ENCODE measurements at places on chromosomes 6 and 20.

DNA sequence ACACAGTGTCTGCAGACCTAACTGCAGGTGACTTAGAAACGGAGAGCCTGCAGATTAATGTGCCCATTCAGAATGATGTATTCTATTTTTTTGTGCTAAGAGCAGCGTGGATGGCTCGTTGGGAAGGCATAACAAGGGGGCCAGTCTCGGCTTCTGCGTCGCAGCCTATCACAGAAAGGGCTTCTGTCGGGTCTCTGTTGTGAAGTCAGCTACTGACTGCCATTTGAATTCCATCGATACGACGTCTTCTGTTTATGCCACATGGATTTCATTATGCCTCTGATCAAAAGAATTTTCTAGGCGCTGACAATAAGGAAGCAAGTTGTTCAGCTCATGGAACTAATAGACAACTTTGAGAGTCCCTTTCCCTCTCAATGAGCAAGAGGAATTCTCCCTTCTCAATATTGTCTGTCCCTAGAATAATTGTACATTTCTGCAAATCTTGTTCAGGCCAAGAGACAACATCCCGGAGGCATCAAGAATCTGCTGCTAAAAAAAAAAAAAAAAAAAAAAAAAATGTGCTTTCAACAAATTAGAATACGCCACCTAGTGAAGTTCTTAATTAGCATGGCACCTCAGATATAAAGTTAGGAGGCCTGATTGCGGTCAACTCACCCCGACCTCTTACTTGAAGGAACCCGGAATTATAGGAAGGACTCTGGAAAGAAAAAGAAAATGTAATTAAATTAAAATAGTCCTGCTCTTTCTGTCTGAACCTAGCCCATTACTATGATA, 223.9 kb downstream of the TSHZ2 start:
- DNase-seq = no peak

GRCh38 chr6:63930848-63931247, 295.2 kb downstream of the PHF3 start:
- DNase-seq = no peak

GRCh38 chr6:32047539-32047854, 9.3 kb downstream of the CYP21A2 start:
- no peak for DNase-seq

DNA sequence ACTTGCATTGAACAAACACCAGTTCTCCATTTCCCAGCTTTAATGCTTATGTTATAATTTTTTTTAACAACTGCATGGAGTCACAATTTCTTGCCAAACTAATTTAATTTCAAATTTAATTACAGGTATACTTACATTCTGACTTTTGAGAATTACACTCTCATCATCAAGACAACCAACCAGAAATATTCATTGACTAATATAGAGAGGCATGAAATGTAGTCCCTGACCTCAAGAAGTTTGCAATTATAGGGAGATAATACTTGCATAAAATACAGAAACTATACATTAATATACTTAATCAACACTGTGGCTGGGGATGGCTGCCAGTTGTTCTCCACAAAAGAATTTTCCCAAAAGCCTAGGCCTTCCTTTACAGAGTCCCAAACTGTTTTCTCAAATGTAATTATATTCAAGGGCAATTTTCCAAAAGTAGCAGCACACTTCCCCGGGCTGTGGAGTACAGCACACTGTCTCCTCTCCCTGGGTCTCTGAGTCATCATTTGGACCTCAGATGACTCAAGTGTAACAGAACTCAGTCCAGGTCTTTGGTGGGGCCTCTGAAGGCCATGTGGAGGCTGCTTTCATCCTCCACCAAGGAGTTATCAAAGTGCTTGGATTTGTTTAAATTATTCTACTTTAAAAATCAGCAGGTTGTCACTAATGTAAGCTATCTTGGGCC, 114.1 kb downstream of the KIF16B start:
- no peak for DNase-seq

DNA sequence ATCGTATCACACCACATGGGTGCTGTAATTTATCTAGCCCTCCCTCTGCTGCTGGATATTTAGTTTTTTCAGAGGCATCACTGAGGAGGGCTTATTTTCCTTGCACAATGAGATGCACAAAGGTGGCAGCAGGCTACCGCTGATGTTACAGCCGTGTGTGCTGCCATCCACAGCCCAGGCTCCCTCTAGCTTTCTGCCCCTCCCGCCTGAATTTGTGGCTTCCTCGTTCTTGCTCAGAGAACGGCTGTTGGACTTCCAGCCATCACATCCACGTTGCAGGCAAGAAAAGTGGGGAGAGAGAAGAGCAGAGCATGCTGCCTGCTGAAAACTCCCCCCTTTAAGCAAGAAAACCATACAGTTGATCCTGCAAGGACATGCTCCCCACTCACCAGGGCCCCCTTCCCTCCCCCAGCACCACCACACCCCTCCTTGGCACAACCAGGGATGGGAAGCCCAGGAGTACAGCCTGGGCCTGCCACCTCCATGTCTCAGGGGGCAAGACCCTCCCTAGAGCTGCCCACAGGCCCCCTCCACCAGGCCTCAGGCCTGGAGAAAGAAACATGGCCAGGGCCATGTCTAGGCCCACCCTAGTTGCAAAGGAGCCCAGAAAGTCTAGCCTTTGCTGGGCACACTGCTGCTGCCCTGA, 102.6 kb downstream of the MRPL14 start:
- no peak for DNase-seq

DNA sequence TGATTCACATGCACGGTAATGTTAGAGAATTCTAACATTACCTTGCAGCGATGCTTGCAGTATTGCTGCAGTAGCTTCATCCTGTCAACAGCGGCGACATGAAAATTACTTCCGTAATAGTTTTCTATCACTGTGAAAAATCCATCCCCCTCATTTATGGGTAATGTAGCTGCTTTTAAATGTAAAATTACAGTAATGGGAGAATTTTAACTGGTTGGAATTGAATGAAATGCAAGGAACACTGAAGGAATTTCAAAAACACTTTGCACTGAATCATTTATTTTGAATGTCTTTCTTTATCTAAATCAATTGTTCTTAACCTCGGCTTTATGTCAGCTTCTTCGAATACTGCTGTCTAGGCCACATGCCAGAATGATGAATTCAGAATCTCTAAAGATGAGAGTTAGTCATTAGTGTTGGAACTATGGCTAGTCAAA, 102.4 kb upstream of the HIVEP1 start:
- DNase-seq = no peak

GRCh38 chr6:130029163-130029562, 10.8 kb downstream of the L3MBTL3 start:
- no peak for DNase-seq

DNA sequence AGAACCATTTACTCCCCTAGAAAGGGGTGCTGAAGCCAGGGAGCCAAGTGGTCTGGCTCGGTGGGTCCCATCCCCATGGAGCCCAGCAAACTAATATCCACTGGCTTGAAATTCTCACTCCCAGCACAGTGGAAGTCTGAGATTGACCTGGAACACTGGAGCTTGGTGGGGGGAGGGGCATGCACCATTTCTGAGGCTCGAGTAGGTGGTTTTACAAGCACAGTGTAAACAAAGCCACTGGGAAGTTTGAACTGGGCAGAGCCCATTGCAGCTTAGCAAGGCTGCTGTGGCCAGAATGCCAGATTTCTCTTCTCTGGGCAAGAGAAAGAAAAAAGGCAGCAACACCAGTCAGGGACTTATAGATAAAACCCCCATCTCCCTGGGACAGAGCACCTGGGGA, 855.8 kb upstream of the CITED2 start:
- DNase-seq = no peak

DNA sequence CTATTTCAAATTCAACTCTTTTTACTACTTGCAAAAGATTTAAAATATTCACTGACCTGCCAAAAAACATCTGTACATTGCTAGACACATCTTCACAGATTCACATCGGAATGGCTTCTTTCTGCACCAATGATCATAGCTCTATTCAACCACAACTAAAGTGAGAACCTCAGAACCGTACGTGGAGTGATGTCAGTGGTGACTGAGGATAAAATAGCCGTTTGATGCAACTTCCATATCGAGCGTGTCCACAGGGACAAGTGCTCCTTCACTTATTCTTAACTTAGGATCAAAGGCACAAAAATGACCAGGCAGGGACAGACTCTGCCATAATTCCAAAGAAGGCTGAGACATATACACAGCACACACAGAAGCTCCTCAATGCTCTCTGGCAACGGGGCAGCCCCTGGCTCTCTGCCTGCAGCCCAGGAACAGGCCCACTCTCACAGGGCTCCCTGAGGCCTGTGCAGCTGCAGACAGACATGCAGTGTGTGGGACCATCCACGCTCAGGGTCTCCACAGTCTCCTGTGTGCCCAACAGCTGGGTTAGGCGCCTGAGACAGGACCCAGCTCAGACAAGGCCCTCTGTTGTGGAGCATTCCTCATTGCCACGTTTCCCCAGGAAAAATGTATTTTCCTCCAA, 22.8 kb downstream of the FYN start:
- no peak for DNase-seq

GRCh38 chr6:18585032-18585573, 198.0 kb downstream of the RNF144B start:
- DNase-seq = no peak

- DNase-seq = no peak
These were observed 9.9 kb downstream of the PSMA7 start for GRCh38 chr20:62133051-62133845.

GRCh38 chr6:116108836-116109235, 8.2 kb downstream of the NT5DC1 start:
- DNase-seq = no peak

DNA sequence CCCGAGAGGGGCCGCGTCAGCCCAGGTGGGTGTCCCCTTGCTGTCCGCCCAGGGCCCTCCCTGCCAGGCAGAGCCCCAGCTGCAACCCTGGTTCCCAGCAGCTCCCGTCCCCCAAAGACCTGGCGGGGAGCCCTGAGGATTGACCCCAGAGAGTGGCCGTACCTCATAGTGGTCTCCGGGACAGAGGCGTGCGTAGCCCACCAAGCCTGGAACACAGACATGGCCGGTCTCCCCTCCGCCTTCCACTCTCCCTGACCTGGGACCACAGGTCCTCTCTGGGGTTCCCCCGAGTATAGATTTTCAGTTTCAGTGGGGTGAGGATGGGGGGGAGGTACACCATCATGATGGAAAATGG, 82.6 kb downstream of the RIPOR3 start:
- no peak for DNase-seq

GRCh38 chr6:165049362-165049761, 260.0 kb downstream of the C6orf118 start:
- peak; percentile 62 for DNase-seq

DNA sequence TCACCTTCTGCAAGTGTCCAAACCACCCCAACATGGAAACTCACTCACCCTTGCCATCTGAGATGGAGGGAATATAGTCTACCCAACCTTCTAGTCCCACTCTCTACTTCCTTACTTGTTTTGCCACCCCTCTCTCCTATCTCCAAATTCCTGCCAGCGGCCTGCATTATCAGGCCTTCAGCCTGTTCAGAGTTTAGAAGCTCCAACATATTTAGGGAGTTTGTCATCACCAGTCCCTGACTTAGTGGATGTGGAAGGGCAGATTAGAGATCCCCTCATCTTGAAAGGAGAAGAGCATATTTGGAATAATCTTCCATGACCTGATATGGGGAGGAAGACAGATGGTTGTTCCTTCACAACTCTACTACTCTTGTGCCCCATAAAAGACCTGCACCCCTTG, 281.4 kb upstream of the MAP3K7 start:
- no peak for DNase-seq

GRCh38 chr20:10429443-10429981, 4.5 kb downstream of the MKKS start:
- DNase-seq = no peak

DNA sequence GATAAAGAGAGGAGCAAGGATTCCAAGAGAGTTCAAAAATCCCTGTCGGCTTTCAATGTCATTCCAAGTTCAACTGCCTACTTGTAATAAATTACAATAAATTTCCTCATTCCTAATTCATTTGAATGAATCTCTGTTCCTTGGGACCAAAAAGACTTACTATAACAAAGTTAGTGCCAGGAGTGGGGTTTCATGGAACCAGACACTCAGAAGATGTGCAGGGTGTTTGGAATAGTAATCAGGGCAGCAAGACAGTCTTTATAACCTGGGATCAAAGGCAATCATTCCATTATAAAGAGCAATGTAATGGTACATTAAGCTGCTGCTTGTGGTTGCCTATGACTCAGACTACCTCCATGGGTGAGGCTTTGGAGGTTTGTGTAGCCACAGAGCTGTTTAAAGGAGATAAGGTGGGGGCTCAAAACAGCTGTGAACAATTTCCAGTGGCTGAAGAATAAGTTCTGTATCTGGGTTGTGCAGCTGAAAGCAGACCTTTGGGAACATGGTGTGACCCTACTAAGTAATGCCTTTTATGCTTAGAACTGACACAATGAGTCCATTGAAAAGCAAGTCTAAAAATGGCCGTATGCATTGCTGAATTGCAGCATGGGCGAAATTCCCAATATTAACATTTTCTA, 159.9 kb downstream of the LINC00237 start:
- no peak for DNase-seq
